AML-193 (cell line): ENCODE measurements at places on chromosomes 16 and 17.

DNA sequence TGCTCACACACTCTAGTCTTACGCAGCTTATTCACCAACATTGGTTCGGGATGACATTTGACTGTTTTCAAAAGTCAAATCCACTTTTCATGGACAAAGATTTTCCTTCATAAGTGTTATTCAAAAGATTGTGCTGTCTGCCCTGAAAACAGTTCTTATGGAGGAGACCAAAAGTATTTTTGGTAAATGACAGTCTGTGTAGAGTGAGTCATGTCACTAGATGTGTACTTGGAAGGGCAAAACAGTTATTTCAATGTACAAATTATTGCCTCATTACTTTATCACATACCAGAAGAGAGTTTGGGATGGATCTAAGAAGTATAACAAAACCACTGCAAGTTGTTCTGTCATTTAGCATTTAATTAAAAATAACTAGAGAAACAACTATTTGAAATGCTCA lies 265.6 kb downstream of the CDH13 start:
- no peak for DNase-seq

DNA sequence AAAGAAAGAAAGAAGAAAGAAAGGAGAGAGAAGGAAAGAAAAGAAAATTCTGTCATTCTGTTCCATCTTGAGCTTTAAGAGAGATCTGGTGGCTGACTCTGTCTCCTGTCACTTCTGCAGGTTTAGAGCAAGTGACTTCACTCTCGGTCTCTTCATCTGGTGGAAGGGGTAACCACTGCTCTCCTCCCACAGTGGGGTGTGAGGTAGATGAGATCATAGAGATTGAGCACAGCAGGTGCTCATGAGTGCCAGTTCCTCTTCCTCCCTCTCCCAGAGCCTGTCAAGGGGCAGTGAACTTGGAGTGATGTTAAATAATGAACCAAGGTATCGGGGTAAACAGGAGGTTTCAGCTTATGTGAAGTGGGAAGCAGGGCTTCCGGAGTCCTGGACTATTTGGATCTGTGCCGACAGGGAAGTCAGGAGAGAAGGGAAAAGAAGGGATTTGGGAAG lies 47.7 kb downstream of the BEAN1 start:
- DNase-seq, result no peak

- no peak for DNase-seq
Observed at GRCh38 chr17:37479025-37479424, 10.7 kb upstream of the DUSP14 start.

DNA sequence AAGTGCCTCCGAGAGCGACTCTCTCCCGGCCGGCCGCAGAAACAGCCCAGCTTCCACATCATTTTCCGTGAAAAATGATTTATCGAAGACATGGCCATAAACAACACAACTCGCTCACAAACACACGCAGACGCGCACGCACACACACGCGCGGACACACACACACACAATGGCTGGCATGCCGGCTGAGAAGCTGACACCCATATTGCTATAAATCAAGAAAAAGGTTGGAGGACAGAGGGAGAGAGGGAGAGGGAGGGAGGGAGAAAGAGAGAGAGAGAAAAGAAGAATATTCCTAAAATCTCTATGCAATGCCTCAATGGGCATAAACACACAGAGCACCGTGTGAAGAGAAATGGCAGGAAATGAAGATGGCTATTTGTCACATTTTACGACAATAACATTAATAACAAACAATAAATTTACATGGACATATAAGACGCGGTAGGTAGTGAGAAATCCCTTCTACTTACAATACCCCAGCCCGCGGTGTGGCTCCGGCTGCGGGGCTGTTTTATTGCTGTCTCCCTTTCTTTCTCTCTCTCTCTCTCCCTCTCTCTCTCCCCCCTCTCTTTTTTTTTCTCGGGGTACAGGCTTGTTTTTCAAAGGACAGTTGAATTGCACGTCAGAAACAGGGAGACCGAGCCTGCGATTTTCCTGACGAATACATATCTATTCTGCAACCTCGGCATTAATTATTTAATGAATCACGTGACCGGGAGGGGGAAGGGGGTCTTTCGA lies 9.5 kb downstream of the HOXB4 start:
- no peak for DNase-seq

- DNase-seq, result no peak
Observed at GRCh38 chr17:61294777-61295176, 104.9 kb upstream of the TBX2 start.

DNA sequence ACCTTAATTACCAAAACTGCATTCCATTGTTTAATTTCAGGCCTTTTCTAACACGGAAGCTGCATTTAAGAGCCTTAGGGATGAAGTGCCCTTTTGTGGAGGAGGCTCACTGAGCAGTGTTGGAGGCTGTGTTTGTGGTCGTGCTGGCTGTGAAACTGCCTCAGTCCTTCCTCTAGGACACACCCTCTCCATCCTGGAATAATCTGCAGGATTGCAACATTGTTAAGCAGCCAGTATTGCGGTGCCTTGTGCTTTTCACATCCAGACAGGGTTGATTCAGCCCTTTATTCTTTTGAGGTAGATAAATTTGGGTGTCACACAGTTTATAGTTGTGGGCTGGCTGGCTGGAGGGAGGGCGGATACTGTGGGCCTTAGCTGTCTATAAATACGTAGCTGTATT lies 141.6 kb downstream of the CDRT15L2 start:
- no peak for DNase-seq

DNA sequence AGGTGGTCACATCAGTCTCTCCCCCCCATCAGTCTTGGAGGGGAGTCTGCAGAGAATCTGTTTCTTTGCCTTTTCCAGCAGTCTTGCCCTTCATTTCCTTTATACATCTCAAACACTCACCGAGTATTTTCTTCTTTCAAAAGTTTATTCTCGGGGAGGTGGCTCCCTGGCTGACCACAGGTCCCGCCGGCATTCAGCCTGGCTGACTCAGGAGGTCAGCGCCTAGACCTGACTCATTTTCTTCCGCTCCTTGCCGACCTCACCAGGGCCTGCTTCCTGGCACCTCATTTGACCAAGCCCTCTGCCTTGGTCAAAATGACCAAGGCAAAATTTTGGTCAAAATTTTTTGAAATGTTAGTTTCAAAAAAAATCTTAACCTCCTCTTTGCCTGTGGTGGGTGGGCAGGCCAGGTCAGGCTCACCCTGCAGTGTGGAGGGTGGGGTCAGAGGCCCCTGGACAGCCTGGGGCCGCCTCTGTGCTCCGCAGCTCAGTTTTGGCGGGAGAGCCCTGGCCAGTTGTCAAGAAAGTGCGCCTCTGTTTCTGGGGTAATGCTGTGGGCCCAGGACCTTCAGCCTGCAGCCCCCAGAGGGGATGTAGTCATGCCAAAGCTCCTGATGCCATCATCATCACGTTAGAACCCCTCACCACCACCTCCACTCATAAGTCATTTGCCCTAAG lies 165.6 kb downstream of the SPECC1 start:
- DNase-seq, result no peak

DNA sequence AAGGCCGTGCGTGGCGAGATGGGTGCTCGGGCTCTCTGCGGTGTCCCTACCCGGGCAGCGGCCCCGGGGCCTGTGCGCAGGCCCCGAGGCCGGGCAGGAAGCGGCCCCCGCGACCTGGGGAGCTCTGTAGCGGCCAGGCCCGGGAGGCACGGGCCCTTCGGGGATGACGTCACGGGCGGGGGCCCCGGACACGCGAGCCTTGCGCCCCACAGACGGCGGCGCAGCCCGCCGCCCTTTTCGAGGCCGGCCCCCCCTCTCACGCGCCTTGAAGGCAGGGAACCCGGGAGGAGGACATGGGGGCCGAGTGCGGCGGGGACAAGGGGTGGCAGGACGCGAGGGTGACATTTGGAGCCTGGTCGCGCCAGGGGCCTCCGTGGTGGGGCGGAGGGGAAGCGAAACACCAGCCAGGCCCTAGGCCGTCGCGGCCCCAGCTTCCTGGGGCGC lies 1.1 kb downstream of the RAI1 start:
- DNase-seq, result no peak

DNA sequence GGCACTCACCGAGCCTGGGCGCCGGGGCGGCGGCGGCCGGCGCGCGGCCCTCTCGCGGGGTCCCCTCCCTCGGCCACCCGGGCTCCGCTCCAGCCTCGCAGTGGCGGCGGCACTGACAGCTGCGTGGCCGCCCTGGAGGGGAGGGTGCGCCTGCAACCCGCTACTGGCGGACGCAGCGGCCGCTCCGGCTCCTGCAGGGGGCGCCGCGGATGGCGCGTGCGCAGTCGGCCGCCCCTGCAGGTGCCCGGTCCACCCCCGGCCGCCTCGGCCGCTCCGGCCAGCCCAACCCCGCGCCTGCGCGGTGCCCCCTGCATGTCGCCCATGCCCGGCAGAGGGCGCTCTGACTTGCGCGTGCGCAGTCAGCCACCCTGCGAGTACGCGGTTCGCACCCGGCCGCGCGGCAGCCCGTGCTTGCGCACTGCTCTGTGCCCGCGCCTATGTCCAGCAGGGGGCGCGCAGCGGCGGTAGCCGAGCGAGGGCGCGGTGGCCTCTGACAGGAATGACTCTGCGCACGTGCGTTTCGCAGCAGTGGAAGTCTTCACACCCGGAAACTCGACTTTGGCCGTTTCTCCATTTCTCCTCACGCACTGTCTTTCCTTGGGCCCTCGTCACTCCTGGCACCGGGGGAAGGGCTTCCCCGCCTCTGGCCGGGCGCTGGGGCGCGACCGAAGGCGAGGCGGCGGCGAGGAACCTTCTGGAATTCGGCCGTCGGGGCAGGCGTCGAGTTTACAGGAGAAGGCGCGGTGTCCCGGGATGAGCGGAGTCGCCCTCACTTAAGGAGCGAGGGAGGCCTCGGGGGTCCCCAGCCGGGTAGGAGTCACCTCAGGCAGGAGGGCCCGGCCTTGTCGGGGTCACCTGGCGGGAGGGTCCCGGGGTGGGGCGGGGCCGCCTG lies at the start of gene ABCA3:
TSS of gene ABCA3 (minus strand) at position 165 of the 892 bp plus-strand sequence. CDS start 14,262 bp downstream, outside the sequence.
- DNase-seq, result peak; percentile 91

- DNase-seq, result no peak
Observed at GRCh38 chr17:18956581-18956980, 4.6 kb downstream of the SLC5A10 start.

DNA sequence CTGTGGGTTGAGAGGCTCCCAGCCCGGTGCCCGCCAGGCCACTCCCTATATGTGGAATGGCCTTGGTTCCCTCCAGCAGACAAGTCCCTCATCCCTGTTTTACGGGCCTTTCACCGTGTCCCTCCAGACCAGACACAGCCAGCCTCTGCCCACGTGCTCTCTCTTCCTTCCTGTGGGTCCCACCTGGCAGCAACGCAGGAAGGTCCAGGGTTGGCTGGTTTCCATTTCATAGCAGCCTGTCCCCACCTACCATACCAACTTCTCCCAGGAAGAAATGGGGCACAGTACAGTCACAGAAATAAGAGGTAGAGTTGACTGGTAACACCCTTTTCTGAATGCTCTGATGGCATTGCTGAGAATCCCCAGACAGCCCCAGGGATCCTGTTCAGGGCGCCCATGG lies 34.9 kb downstream of the PLD6 start:
- no peak for DNase-seq

- no peak for DNase-seq
Observed at GRCh38 chr17:74877592-74878548, 5.1 kb upstream of the FDXR start.

DNA sequence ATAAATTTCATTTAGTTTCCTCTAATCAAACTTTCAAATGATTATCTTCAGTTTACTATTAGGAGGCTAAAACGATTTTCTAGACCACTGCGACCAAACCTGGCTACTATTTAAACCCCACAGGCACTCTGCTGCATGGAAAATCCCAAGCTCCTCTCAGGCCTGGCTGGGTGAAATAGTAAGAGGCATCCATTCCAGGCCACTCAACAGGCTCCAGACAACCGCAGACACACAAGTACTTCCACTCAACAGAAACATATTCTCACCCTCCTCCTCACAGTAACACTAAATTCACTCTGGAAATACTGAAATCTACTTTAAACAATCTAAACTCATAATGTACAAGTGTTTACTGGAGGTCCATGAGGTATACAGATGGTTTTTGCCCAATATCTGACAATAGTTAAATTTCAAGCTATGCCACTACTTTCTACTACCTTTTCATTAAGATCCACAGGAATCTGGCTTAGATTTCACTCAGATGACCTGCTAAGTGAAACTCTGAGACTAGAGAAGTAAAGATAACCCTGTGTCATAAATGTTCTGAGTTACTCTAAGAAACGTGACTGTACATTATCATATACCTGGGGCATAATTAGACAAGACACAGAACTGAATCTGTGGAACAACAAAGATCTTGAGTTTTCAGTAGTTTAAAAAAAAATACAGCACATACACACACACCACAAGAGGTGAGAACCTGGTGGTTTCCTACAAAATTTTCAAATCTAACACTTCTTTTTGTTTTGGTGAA lies 10.4 kb downstream of the VPS53 start:
- no peak for DNase-seq

DNA sequence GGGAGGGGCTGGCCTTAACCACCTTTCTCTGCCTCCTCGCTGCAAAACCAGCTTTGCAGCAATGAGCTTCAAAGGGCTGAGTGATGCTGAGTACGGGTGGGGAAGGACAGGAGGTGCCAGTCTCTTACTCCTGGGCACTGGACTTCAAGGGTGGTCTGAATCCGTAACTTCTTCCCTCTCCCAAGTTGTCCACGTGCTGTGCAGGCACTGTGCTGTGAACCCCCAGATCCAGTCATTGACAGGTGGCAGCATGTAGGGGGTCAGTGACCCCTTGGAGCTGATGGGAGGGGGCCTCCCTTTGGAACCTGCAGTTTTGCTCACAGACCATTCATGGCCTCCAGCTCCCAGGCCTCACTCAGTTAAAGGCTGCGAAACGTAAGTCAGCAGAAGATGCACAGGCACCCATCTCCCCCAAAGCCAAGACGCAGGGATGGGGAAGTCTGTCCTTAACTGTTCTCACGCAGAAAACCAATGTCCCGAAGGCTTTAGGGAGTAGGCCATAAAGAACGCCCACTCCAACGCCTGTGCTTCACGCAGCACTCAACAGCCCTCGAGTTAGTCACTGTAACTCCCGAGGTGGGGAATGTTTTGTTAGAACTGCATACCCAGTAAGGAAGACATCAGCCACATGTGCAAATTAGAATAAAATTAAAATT lies 7.9 kb downstream of the LITAFD start:
- DNase-seq, result no peak

DNA sequence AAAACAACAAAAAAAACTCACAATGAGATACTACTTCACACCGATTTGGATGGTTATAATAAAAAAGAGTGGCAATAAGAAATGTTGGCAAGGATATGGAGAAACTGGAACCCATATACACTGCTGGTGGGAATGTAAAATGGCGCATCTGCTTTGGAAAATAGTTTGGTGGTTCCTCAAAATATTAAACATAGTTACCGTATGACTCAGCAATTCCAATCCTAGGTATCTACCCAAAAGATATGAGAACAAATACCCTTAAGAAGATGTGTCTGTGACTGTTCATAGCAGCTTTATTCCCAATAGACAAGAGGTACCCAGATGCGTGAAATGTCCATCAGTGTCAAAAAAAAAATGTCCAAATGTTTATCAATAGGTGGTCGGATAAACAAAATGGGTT lies 7.2 kb downstream of the CPPED1 start:
- no peak for DNase-seq
